Activated CD4-positive, alpha-beta T cell treated with anti-CD3 and anti-CD28 coated beads, Interleukin-10, Interleukin-2, amounts not matched to agents 100 ng/mL and 50 ng/mL, durations not matched to agents 16 hours and 8 hours (primary cell): ENCODE measurements at places on chromosomes 12 and 14.
A peak's percentile ranks its signal among the peaks of the same experiment; 100 is the strongest.

- DNase-seq, result no peak
Observed at GRCh38 chr12:15074351-15074750, 101.5 kb downstream of the PDE6H start.

DNA sequence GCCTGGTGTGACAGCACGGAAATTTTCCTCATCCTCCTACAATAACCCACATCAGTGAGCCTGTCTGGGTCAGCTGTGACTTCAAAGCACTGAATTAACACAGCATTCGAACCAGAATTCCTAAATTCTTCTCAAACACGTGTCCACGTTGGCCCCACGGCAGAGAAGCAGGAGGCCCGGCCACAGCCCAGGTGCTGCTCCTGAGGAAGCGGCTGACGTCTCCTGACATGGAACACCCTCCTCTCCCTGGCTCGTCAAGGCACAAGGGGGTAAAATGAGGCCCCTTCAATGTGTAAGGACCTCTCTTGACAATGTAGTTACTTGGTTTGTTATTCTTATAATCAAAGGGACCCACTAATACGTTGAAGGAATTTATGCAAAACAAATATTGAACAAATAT is 156.3 kb upstream of the GSC start:
- DNase-seq, result no peak

DNA sequence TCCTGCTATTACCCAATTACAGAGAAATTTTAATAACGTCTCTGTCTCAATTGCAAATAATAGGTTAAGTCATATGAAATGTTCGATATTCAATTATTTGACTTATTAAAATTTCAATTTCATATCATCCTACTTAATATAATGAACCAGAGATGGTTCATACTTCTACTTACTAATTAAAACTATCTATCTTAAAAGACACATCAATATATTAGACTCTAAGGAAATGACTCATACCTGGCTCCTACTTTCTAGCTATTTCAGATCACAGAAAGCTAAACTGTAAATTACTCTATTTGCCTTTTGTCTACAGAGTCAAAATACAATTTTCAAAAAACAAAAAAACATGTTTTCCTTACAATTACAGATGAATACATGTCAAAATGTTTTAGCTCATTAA is 99.6 kb downstream of the CAPZA3 start:
- DNase-seq, result no peak

GRCh38 chr12:116537101-116537904 is 21.9 kb upstream of the MAP1LC3B2 start:
- DNase-seq, result peak; percentile 44

DNA sequence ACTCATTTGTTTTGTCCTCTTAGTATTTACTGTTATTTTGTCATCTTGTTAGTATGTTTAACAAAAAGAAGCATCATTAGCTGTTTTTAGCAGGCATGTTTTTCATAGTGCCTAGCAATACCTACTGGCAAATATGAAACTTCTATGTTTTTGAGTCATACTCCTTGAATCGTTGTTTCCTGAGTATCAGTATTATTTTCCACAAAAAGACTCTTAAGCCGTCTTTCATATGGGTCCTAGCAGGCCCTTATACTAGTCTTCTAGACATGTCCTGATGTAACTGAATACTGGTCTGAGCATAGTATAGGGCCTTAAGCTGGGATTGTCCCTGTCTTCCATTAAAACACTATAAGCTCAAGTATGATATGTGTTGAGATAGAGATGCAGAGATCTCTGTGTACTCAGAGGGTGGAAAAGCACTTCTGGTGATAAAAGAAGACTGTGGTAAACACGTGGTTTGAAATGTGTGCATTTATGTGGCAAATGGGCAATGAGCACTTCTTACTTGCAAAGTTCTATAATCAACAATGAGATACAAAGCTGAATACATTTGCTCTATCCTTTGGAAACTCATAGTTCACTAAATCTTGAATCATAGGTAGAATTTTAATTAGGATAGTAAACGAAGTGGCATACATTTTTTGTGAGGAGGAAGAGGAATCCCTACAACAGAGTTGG is 348.8 kb downstream of the PDZRN4 start:
- peak; percentile 58 for DNase-seq

- no peak for DNase-seq
Observed at GRCh38 chr12:99553461-99553860, 94.1 kb upstream of the GARIN6 start.

DNA sequence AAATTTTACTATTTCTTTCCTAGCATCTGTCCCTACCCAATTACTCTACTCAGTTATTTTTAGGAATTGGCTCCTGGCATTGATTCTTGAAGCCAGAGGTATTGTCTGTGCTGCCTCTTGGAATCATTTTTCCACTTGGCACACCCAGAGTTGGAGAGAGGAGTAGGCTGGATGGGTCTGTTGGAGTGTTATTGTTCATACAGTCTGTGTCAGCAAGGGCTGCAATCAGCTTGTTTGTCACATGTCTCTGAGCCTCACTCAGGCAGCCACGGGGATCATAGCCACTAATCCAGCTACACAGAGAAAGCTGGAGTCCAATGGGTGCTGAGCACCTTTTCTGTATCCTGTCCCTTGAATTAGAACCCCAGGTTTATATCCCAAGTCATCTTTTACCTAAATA is 176.0 kb upstream of the DYRK2 start:
- no peak for DNase-seq

DNA sequence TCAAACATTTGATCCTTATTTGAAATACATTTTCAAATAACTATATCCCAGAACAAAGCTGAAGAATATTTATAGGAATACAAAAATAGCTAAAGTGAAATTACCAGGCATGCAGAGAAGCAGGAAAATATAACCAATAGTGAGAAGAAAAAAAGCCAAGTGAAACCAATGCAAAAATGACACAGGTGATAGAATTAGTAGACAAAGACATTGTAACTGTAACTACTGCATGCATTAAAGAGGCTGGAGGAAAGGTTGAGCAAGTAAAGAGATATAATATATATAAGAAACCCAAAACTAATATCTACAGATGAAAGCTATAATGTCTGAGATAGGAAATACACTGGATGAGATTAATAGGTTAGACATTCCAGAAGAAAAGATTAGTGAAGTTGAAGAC is 49.2 kb upstream of the PRPF39 start:
- no peak for DNase-seq

GRCh38 chr14:33679461-33680225 is 271.2 kb downstream of the EGLN3 start:
- no peak for DNase-seq

- no peak for DNase-seq
Observed at GRCh38 chr14:68652433-68652690, 140.5 kb downstream of the ZFP36L1 start.

- DNase-seq, result no peak
Observed at GRCh38 chr12:116885491-116885890, 4.2 kb upstream of the HRK start.

GRCh38 chr12:76108356-76108755 is 23.9 kb upstream of the NAP1L1 start:
- no peak for DNase-seq

- no peak for DNase-seq
Observed at GRCh38 chr14:61443481-61443880, 122.1 kb downstream of the PRKCH start.

- no peak for DNase-seq
Observed at GRCh38 chr12:98401427-98401826, 114.0 kb upstream of the TMPO start.

GRCh38 chr12:24977060-24977459 is 28.2 kb upstream of the BCAT1 start:
- no peak for DNase-seq

- no peak for DNase-seq
Observed at GRCh38 chr12:112020947-112021457, 7.8 kb downstream of the ERP29 start.

GRCh38 chr12:104654665-104655609 is 198.2 kb downstream of the CHST11 start:
- DNase-seq, result no peak

DNA sequence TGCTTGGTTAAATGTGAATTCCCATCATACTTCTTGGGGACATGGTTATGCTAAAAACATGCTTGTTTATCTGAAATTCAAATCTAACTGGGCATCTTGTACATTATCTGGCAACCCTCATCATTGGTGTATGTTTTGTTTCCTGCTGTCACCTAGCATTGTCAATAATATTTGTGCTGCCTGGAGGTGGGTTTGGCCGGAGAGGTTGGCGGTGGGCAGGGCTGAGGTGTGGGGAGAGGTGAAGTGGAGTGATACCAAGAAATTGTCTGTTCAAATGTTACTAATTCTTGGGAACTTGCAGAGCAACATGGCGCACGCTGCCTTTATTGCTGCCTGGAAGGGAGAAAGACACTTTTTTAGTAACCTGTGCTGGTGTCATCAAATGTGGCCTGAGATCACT is 280.5 kb downstream of the VRK1 start:
- DNase-seq, result no peak

DNA sequence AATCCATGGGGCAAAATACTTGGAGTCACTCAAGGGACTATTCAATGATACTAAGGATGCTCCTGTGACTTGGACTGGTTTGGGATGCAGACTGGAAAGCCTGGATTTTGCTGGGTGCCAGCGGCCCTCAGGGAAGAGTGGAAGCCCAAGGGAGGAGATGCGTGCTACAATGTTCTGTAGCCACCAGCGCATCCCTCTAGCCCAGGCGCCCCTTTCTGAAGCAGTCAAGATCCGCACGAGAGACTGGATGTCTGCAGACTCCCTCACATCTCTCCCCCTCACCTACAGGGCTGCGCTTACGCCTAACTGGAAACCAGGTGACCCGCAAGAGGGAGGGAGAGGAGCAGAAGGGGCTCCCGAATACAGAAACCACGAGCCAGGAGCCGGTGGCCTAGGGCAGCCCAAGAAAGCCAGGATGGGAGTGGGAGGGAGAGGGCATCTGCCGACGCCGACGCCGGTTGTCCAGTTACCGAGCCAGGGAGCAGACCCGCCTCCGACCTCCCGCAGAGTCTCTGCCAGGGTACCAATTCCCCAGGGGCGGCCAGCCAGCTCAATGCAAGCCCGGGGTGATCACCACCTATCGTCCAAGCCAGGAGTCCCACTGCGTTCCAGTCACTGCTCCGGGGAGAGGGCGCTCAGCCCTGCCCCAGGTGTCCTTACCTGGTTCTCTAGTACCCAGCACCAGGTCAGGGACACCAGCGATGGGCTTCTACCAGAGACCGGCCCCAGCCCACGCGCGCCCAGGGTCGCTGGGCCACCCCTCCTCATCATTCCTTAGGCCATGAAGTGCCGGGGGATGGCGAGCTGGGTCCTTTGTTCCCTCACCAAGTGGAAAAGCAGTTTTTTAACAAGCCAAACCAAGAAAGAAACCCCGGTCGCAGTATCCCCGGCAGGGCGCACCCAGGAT is 1.2 kb downstream of the NTN4 start:
- no peak for DNase-seq

GRCh38 chr12:45703942-45704341 is 25.6 kb upstream of the ARID2 start:
- no peak for DNase-seq

DNA sequence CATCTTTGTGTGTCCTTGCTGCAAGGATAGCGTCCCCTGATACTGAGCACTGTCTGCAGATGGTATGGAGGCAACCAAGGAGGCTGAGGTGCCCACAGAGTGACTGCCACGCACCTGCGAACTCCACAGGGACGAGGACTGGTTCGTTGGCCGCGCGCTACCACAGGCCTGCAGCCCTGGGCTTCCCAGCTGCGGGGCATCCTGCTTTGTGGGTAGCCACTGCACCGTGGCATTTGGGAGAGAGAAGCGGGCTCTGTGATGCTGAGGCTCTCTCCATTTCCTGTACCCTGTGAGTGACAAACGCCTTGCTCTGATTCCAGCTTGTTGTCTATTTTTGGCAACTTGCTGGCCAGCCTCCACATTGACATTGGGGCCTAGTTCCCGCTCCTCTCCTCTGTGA is 76.3 kb downstream of the SLC15A4 start:
- DNase-seq, result no peak

GRCh38 chr14:51334566-51334965 is 94.5 kb downstream of the TMX1 start:
- DNase-seq, result no peak

DNA sequence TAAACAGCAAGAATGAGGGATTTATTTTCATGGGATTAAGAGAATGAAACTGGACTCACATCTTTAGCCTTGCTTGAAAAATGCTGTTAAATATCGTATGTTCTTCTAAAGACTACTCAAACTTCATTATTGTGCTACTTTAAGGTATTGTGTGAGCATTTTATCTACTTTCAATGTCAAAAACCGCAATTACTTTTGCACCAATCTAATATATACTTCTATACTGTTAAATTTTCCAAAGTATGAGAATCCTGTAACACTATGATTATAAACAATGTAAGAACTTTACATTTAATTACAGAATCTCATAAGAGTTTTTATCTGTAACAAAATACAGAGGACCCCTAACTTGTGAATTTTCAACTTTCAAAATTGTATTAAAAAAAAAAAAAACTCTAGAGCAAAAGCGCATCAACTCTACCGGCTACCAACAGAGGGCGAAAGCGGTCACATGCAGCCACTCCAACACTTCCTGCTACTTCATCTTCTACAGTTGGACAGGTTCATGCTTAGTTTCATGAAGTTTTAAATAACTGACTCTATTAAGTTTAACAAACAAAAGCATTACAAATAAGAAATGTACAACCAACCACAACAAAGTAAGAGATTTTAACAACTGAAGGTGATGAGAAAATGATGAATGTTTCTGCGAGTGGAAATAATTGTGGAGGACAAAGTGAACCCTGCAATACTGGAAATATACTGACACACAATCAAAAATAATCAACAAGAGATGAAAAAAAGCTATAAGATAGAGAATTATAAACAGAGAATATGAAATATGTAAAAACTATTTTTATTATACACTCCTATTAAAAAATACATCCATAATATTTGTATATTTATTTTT is 210.9 kb downstream of the MED13L start:
- DNase-seq, result peak; percentile 67

DNA sequence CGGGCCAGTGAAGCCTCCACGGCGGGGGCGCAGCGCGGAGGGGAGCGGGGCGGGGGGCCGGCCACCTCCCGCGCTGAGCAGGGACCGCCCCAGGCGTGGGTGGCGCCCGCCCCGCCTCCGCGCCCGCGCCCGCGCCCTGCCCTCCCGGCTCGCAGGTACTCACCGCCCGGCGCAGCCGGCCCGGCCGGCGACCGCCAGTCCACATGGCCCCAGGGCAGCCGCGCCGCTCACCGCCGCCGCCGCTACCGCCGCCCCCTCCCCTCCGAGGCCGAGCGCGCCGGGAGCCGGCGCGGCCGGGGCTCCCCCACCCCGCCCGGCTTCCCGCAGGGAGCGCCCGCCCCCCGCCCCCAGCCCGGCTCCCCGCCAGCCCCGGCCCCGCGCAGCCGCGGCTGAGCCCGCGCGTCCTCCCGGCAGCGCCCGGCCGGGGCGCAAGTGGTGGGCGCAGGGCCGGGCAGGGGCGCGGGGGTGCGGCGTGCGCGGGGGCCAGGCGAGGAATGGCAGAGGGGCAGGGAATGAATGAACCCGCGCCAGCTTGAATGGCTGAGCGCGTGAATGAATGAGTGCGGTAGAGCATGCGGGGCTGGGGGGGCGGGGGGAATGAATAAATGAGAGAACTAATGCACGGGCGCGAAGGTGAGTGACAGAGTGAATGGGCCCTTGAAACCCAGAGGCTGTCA is at the start of gene BEGAIN:
BEGAIN (minus strand) TSS at position 332 of the 677 bp plus-strand sequence; CDS start at position 205, 127 bp downstream.
- peak; percentile 30 for DNase-seq

DNA sequence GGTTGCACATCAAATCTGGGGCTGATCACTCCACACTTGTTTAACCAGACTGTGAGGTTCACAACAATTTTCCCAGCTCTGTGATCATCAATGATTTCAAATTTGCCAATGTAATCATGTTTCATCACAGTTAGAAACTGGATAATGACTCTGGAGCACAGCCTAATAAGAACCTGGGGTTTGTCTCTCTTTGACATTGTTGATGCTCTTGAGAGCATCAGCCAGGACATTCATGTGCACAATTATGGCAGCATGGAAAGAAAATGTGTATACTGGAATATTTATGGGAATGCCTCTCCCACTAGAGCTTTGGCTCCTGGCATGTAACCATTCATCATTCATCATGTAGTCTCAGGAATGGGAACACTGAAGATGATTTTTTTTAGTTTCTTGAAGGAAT is 47.0 kb downstream of the SIX1 start:
- no peak for DNase-seq
